Astrocyte of the spinal cord (primary cell): ENCODE measurements at places on chromosomes 4 and X.
A peak's percentile ranks its signal among the peaks of the same experiment; 100 is the strongest.

GRCh38 chr4:41436419-41436818 is 101.5 kb upstream of the LIMCH1 start:
- DNase-seq = no peak

- DNase-seq = no peak
Observed at GRCh38 chr4:102599455-102599854, 98.3 kb downstream of the NFKB1 start.

DNA sequence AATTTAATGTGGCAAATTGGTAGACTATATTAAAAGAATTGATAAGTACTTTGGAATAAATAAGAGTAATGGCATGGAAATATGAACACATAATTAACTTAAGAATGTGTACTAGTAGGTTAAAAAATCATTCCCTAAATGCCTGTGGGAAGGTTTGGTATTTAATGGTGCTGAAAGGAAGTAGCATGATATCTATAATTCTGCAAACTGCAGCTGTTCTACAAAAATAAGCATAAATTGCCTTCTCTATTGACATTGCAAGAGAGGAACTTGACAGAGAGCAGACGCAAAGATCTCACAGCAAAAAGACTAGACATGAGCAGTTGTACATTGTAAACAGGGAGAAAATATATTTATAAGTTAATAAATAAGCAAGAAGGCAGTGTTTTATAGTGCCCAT is 752.5 kb upstream of the PCDH10 start:
- DNase-seq = peak; percentile 46

- peak; percentile 17 for DNase-seq
Observed at GRCh38 chr4:76373919-76374552, 46.9 kb downstream of the CCDC158 start.

DNA sequence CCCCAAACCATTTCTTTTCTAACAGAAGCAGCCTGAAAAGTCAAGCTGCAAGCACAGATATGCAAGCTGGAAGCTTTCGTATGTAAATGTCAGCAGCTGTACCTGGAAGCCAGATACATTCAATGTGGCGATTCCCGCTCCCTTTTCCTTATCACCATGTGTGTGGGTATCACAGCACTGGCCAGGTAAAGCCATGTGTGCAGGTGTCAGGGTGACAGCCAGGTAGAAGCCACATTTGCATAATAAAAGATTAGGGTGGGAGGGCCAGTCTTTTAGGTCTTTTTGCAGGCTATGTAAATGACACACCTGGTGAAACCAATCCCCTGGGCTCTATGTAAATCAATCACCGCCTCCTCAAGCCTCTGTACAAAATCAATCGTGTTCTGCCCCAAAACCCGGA is 50.1 kb downstream of the RXFP1 start:
- DNase-seq = no peak
